ENCODE measurements at places on chromosomes 12 and 14.

DNA sequence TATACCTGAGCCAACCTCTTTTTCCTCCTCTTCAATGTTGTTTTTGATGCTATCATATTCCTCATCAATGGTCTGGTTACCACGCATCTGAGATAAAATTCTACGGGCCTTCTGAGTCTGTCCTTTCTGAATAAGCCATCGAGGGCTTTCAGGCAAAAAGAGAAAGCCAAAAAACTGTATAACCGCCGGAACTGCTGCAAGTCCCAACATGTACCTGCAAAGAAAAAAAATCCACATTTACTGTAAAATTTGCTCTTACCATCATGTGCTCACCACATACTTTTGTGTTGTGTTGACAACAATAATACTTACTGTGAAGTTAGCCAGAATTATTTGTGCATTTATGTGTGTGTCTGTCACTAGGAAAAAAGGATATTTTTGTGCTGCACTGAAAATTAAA, 77.6 kb downstream of the SLC2A13 start:
- no peak for DNase-seq

- DNase-seq: no peak
These were observed 55.2 kb downstream of the GALNT4 start for GRCh38 chr12:89469361-89469760.

DNA sequence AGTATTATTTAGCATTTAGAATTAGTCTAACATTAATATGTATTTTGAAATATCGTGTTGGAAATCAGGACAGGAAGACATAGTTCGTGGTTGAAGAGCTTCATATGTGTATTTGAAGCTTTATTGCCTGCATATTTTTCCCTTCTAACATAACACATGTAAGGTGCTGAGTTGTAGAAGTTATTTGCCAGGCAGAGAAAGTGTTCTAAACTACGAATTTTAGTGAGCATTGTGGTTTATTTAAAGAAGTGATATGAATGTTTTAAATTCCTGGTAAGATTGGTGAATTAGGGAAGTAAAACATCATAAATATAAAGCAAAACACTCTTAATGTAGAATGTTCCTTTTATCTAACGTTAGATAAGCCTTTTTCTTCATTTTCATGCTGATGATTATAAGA, 2.5 kb downstream of the RASSF3 start:
- DNase-seq: no peak

DNA sequence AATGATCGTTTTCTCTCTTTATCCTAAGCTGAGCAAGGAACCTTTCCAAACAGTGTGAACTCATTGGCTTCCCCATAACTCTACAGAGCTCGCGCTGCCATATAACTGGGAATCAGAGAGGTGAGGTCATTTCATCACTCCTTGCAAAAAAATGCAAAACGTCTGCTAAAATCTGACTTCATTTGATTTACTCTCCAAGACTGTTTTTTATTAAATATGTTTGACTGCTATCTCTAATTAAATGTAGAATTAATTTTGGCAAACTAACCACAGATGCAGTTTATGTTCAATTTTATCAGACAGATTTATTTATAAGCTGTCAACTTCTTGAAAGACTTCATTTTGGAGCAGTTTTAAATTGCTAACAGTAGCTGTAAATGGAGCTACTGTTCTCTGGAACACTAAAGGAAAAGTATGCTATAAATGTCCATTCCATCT, 131.6 kb upstream of the SOX5 start:
- no peak for DNase-seq

GRCh38 chr14:69692594-69692993, 74.3 kb upstream of the SRSF5 start:
- no peak for DNase-seq

DNA sequence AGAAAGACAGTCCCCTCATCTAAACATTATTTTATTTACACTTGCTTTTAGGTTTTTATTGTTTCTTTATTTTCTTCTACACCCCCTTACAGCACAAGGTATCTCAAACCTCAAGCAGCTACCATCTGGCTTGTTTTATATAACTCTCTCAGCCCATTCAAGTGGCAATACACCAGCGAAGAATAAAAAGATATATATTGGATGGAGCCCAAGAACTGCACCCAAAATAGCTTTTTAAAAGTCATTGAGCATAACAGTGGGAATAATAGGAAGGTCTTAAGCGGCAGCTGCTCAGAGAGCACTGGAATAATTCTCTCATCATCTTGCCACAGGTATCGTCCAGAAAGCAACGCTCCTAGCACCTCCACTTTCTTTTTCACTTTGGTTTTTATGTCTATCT, 322.5 kb downstream of the SYT1 start:
- peak; percentile 10 for DNase-seq

DNA sequence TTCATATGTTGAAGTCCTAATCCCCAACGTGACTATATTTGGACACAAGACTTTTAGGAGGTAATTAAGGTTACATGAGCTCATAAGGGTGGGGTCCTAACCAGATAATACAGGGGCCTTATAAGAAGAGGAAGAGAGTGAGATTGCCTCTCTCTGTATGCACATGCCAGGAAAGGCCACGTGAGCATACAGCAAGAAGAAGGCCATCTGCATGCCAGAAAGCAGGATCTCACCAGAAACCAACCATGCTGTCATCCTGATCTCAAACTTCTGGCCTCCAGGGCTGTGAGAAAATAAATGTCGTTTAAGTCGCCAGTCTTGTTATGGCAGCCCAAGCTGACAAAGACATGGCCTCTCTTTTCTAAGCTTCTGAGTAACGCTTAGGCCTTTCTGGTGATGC, 69.0 kb upstream of the GPHB5 start:
- DNase-seq: no peak

DNA sequence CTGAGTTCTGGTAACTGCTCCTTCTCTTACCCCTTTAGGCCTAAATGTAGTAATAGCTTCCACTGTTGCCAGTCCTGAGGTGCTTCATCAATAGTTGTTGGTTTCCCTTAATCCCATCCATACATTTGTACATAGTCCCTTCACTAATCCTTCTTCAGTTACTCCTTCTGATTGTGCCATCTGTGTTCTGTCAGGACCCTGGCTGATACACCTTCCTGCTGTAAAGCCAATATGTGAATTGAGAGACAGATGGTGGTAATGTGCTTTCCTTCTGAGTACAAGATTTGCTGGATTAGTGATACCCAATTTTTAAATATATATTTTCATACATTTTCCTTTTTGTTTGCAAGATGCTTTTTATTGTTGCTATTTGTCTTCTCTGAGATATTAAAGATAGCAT, 66.4 kb downstream of the OTOGL start:
- DNase-seq: no peak

GRCh38 chr12:33437598-33437997, 2.0 kb downstream of the SYT10 start:
- no peak for DNase-seq

DNA sequence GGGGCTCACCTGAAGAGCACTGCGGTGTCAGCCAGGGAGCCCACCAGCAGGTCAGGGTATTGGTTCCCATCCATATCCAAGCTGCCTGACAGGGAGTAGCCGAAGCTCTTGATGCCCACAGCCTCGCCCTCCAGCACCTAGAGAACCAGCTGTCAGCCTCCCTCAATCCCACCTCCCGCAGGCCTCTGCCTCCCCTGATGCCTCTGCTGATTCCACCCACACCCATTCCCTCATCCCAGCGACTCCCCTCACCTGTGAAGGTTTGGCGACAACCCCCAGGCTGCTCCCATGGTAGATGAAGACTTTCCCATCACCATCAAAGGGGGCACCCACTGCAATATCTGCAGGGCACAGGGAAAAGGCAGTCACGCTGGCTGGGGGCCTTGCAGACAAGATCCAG, 10.0 kb downstream of the ITGA7 start:
- DNase-seq: no peak

GRCh38 chr12:13024531-13024916, 19.7 kb upstream of the FAM234B start:
- DNase-seq: no peak

GRCh38 chr12:46788072-46788887, 37.5 kb downstream of the SLC38A4 start:
- DNase-seq: no peak

DNA sequence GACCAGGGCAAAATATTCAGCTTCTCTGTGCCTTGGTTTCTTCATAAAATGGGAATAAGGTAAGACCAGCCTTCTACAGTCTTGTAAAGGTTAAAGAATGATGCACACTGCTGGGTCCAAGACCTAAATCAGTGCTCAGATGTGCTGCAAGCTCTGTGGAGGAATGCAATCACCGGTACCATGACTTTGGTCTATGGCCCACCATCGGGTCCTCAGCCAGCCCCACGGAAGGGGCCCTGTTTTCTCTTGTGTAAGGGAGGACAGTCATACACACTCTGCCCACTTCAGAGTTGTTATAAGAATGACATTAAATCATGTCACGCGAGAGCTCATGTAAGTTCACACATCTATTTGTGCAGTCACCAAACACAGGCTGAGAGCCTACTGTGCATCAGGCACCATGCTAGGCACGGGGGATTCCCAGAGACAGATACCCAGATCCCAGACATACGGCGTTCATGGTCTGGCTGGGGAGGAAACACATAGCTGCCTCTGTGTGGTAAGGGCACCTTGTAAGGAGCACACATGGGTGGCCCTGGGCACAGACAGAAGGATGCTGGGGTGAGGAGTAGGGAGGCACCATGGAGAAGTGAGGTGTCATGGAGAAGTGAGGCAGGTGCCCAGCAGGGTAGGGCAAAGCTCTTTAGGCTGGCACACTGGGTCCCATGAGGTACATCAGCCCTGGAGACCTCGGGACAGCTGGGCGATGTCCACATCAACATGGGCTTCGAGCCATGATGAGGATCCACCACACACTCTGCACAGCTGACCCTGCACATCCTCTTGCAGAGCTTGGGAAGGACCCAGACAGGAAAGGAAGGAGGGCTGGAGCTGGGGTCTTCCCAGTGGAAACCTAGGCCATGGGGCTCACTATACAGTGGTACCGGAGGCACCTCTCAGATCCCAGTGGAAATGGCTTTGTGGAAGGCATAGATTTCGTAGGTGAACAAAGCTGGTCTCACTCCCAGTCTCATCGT, 190.4 kb upstream of the DIO3 start:
- no peak for DNase-seq

- no peak for DNase-seq
These were observed 117.3 kb downstream of the ERC1 start for GRCh38 chr12:1108276-1108675.

DNA sequence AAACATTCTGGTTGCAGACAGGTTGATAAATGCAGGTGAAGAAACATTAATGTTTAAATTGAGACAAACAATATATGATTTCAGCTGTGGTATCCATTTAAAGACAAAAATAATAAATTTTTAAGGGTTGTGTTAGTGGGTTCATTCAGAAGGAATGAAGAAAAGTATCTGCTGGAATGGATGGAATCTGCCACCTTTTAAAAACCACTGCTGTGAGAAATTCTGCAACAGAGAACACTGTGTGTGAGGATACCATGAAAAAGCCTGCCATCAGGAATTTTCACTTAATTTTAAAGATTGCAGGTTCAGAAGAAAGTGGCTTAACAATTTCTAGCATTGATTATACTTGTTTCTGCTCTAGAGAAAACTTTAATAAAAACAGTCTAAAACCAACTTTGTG, 184.6 kb upstream of the SOX5 start:
- DNase-seq: no peak

DNA sequence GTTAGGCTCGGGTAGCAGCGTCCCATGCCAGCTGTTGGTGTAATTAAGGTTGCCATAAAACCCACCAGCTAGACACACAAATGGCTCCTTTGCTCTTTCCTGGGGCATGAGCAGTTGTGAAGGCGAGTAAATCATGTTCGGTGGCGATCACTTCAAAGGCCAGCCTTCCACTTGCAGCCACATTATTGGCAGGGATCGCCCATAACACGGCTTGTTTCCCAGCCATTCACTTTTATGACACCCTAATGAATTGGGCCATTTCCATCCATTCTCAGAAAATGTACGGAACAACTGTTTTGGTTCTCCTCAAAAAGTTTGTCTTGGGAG, 63.4 kb downstream of the BEGAIN start:
- no peak for DNase-seq

GRCh38 chr12:102917026-102917787, at the start of gene PAH:
Gene PAH (minus strand): TSS chr12:102917244. CDS start chr12:102917130, 114 bp downstream.
- peak; percentile 1 for DNase-seq
